Left lobe of liver (tissue), 2 donors: ENCODE measurements at places on chromosomes 13 and 19.

- DNase-seq, result no peak
Observed at GRCh38 chr19:35106291-35106583, 9.4 kb upstream of the FXYD3 start.

GRCh38 chr13:97932036-97932435 is 21.4 kb upstream of the IPO5 start:
- no peak for DNase-seq

- DNase-seq, result peak; percentile 54
Observed at GRCh38 chr13:28820099-28821051, at the start of gene MTUS2. MTUS2 (plus strand) TSS chr13:28820339.

- DNase-seq, result no peak
Observed at GRCh38 chr13:79684371-79684770, 203.4 kb downstream of the NDFIP2 start.

DNA sequence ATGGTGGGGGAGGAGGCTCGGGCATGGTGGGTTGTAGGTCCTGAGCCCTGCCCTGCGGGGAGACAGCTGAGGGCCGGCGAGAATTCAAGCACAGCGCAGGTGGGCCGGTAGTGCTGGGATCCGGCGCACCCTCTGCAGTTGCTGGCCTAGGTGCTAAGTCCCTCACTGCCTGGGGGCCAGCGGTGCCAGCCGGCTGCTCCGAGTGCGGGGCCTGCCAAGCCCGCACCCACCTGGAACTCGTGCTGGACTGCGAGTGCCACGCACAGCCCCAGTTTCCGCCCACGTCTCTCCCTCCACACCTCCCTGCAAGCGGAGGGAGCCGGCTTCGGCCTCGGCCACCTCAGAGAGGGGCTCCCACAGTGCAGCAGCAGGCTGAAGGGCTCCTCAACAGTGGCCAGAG is 33.7 kb downstream of the EEF1AKMT1 start:
- no peak for DNase-seq

- no peak for DNase-seq
Observed at GRCh38 chr13:24165746-24166145, 5.2 kb downstream of the SPATA13 start.

DNA sequence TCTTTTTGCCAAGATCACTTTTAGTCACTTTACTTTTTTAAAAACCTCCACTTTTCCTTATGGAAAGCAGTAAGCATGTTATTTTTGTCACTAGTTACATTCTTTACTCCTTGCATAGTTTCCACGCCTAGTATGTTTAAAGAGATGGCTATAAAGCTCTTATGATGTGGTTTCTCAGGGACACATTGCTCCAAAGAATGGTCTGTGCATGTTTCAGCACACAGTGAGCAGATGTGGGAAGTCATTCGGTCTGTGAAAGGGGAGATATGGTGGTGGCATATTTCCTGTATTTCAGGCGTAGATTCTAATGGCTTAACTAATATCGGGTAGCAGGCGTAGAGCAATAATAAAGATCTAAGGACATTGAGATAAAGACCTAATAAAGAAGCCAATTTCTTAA is 180.7 kb downstream of the SLITRK6 start:
- no peak for DNase-seq

GRCh38 chr19:18117364-18117691 is 19.8 kb downstream of the MAST3 start:
- no peak for DNase-seq

GRCh38 chr13:21420706-21421105 is 38.4 kb downstream of the ZDHHC20 start:
- DNase-seq, result no peak

DNA sequence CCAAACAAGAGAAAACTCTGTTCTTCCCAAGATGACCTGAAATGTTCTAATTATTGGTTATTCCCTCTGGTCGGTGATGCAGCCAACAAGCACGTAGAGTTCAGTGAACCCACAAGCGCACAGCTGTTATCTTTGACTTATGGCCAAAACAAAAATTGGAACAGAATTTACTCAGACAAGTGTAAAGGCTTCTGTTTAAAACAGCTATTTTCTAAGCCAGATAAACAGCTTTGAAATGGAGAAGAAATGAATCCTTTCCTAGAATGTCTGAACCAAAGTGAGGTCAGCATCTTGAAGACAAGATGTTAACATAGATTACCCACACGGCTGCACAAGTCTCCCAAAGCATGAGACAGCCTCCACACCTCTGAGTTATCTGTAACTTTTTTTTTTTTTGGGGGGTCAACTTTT is 669.2 kb downstream of the DIAPH3 start:
- no peak for DNase-seq

DNA sequence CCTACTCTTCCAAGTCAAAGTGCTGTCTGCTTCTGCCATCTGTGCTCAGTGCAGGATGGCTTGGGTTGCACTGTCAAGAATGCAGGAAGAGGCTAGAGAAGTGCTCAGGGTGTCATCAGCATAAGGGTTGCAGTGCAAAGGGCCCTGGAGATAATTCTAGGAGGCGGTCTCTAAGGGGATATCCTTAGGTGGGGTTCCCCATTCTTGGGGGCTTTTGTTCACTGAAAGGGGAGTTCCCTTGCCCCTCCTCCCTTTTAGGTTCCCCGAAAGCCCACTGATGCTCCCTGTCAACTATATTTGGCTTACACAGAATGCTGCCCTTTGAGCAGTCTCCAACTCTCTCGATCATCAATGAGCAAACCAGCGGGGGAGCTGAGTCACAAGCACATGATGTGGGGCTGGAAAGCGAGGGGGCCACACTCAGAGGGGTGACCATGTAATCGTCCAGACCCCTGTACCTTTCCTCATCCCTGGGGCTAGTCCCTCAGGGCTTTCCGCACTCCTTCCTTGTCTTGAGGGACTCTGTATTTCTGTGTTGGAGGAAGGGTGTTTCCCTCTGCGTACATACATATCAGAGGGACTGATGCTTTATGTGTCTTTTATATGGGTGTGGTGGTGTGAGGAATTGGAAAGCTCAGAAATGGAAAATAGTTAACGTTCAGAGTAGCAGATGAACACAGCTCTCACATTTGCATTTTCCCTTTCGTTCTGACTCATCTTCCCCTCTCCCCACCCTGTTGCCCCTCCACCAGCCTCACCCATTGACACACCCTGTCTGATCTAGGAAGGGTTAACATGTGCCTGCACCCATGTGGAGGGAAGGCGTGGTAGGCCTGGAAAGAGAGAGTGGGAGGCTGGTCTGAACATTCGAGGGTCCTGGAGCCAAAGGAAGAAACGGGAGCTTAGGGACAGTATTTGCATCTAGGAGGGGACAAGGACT is 6.7 kb downstream of the ZBTB32 start:
- DNase-seq, result no peak

DNA sequence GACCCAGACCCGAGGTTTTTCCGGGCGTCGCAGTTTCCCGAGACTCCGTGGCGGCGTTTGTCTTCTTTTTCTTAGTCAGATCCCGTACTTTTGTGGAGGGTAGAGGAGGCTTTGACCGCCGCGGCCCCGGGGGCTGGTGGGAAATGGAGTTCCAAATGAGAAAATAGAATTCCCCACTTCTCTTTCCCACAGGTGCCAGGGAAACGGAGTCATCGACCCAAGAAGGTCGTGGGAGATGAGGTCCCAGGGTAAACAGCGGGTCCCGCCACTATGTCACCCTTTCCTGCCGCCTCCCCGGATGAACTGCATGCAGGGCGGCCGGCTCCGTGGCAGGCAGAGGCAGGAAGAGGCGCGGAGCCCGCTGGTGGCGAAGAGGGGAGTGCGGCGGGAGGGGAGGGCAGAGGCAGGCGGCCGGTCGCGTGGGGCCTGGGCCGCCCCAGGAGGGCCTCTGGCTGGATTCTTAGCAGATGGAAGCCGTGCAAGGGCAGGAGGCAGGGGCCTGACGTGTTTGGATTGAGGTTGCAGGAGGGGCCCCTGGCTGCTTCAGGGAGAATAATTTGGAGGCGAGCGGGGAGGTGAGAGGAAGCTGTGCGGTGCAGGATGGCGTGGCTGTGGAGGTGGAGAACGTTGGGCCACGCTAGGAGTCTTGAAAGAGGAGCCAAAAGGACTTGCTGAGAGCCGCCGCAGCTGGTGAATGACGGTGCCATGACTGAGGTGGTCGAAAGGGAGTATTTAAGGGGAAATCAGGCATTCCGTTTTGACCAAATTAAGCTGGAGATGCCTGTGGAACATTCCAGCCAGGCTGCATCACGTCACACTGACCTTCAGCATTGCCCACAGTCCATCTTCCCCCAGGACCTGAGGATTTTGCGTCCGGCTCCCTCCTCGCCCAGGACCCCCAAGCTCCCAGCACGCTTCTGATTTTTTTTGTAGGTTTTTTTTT is 11.7 kb downstream of the CYTH2 start:
- DNase-seq, result no peak

GRCh38 chr13:21608961-21609360 is 5.0 kb upstream of the MICU2 start:
- no peak for DNase-seq

- no peak for DNase-seq
Observed at GRCh38 chr13:113889467-113889866, 25.6 kb upstream of the GAS6 start.
